ENCODE measurements at places on chromosomes 12 and 14.

- DNase-seq: no peak
These were observed 173.3 kb downstream of the FOXN3 start for GRCh38 chr14:89243741-89244140.

GRCh38 chr12:31951939-31952338 lies 7.3 kb upstream of the RESF1 start:
- DNase-seq: no peak

- no peak for DNase-seq
These were observed 513.8 kb downstream of the NRXN3 start for GRCh38 chr14:78683981-78684380.

DNA sequence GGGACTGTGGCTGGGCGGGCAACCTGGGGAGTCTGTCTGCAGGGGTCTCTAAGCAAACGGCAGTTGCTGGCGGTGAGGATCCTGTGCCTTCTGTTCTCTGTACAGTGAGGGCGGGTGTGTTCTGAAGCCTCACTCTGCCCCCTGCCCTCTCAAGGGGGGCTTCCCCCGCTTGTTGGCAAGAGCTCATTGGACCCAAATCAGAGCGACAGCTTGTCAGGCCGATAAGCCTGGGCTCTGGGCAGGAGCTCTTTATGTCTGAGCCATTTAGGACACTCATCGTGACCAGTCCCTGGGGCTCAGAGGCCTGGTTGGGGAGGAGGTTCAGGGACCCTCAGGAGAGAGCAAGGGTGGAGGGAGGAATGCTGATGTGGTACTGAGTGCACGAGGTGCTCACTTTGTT lies 136.0 kb downstream of the TSPAN9 start:
- no peak for DNase-seq

DNA sequence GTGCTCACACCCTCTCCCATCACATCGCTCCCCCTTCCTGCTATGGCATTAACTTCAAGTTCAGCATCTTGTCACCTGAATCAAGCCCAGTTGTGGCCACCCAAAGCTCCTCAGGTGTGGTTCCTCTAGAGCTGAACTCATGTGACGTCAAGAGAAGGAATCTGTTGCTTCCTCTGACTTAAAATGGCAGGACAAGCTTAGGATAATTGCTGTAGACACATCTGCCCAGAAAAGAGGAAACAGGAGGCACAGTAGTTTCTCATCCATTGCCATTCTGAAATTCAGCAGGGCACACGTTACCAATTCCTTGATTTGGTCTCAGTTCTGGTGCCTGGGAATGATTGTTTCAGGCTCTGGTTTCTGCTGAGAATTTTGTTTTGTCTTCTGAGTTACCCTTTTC lies 52.1 kb downstream of the RCOR1 start:
- DNase-seq: no peak

GRCh38 chr14:52596861-52597260 lies 44.2 kb downstream of the GPR137C start:
- DNase-seq: no peak

GRCh38 chr12:49664591-49665239 lies 41.4 kb downstream of the PRPF40B start:
- no peak for DNase-seq

GRCh38 chr12:41188058-41188840 lies at the start of gene PDZRN4:
Gene PDZRN4, plus strand, starts transcription at chr12:41188320.
- peak; percentile 4 for DNase-seq

DNA sequence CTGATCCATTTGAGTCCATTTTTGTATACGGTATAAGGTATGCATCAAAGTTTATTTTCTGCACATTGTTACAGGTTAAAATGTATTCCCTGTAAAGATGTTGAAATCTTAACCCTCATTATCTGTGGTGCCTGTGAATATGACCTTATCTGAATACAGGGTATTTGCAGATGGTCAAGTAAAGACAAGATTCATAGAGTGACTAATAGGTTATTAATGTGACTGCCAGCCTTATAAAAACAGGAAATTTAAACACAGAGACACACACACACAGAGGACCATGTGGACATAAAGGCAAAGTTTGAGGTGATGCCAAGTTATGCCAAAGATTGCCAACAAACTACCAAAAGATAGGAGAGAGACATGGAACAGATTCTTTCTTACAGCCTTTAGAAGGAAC lies 347.2 kb upstream of the DCN start:
- DNase-seq: peak; percentile 30

DNA sequence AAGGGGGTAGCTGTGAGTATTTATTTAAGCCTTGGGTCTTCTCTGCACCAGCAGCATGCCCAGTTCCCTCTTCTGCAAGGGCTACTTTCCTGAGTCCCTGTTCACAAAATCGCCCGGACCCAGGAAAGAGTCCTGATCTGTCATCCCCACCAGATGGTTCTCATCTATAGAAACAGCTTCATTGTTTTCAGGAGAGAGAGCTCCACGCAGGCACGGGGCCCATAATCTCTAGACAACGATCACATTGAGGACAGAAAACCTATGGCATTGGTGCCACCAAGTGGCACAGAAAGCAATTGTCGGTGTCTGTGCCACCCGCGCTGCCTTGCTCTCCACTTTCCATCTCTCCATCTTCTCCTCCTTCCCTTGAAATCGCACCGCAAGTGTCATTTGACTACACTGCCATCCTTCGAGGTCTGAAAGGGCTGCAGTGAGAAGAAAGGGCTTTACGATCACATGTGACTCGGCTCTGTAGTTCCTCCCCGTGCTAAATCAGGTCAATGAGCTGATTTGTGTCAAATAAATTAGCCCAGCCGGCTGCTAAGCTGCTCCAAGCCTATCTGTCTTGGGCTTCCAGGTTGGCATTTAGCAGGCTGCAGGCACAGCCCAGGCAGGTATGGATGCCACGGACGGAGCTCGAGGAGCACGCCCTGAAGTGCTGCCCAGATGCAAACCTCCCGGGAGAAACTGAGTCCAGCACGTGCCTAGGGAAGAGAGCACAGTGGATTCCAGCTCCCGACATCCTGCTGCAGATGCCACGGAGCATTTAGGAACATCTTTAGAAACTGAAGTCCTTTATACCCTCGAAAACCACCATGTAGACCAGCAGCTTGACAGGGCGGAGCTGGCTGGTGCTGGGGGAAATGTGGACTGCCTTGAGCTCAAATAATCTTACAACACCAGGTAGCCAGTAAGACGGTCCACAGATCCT lies 28.8 kb downstream of the SPRING1 start:
- peak; percentile 31 for DNase-seq

GRCh38 chr14:104116756-104117340 lies 21.5 kb upstream of the KIF26A start:
- no peak for DNase-seq

DNA sequence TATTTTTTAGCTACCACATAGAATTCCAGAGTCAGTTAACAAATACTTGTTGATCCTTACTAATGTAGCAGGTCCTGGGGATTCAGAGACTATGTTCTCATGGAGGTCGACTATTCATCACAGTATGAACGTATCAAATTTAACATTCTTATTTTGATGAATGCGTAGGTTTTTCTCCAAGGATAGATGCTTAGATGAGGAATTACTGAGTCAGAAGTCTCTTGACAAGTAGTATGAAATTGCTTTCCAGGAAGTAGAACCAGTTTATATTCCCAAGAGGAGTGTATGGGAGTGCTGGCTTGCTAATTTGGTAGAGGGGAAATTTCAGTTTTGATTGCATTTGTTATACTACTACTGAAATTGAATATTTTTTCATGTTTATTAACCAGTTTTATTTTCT lies 42.8 kb upstream of the CRADD start:
- peak; percentile 67 for DNase-seq

Data from iris pigment epithelial cell (primary cell).